ENCODE measurements at places on chromosomes 16 and 17.
A peak's percentile ranks its signal among the peaks of the same experiment; 100 is the strongest.

DNA sequence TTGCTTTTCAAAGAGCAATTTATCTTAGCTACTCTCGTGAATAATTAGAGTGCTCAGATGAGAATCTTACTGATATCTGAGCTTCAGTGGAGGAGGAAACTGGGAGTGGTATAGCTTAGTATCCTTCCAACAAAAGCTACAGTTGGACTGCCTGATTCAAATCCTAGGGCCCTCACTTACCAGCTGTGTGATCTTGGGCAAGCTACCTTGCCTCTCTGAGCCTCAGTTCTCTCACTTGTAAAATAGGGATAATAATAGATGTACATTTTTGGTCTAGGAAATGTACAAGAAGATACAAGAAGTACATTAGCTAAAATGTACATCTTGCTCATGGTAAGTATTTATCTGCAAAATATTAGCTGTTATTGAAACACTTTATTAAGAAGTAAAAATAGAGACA is 502.0 kb downstream of the HAPSTR1 start:
- DNase-seq, result no peak

DNA sequence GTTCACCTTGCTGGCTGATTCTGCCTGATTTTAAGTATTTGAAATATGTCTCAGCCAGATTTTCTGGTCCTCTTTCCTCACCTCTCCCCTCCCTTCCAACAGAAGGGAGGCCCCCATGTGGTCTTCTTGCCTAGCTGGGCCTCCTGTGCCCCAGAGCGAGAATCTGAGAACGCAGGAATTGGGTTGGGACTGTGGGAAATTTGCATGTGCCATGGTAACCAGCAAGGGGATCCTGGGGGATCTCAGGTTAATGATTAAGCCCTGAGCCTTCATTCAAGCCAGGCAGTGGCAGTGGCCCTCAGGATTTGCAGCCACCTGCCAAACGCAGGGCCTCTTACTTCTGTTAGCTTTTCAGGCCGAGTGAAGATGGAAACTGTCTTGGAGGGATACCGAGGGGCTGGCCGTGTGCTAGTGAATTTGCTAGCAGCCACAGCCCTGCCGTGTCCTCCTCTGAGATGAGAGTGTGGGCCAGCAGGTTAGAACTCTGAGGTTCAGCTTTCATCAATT is 40.2 kb downstream of the KSR1 start:
- DNase-seq, result no peak

- peak; percentile 12 for DNase-seq
Measured at GRCh38 chr17:1398931-1399678, 917 bp downstream of the YWHAE start.

DNA sequence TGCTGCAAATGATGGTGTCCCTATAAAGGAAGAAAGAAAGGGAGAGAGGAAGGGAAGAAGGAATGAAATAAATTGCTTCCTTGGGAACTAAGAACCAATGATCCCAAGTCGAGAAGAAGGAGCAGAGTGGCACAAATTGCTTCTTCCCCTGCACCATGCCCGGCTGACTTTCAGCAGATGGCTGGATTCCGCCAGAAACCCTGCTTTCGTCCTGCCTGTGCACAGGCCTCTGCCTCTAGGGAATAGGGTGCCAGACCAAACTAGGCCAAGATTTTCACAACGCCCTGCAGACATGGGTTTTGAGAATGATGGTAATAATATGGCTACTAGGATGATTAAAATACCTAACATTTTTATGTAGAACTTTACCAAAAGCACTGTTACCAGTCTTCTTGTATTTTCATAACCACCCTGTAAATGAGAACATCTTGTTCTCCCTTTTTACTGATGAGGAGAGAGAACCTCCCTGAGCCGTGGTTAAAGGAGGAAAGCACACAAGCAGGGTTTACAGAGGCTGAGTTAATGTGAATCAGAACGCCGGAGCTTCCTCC is 122.1 kb upstream of the HSBP1 start:
- no peak for DNase-seq

DNA sequence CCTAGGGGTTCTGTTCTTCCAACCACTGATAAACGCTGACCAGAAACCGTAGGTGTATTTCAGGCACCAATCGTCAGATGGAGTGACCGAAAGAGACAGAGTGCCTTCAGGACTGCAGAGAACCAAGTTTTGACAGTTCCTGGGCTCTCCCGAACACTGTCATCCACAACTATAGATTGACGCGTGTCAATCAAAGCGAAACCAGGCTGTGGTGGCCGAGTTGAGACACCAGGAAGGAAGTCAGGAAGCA is 11.9 kb upstream of the AURKB start:
- peak; percentile 71 for DNase-seq

- DNase-seq, result peak; percentile 36
Measured at GRCh38 chr17:80477647-80478478, 1.5 kb upstream of the NPTX1 start.

GRCh38 chr17:71633391-71633849 is 487.4 kb upstream of the SOX9 start:
- DNase-seq, result no peak

- no peak for DNase-seq
Measured at GRCh38 chr17:6355196-6355595, 79.7 kb downstream of the AIPL1 start.

GRCh38 chr16:24482681-24483202 is 56.6 kb upstream of the RBBP6 start:
- DNase-seq, result no peak

DNA sequence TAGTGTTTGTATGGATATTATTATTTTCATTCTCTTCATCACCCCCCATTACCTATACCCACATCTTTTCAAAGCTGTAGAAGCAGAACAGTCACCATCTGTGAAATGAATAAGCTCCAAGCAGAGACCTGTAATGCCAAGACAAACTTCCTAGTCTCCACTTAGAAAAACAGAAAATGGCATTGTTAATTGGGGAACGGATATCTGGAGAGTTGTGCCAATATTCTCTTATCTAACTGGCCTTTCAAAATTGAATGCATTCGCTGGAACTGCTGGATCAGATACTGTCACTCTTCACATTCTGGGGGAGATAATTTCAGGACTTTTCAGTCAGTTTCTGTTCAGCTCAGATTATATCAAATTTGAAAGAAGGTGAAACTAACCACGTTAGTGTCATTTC is 464.4 kb upstream of the GOT2 start:
- no peak for DNase-seq

GRCh38 chr16:24523569-24523968 is 15.8 kb upstream of the RBBP6 start:
- no peak for DNase-seq

- peak; percentile 1 for DNase-seq
Measured at GRCh38 chr17:32772453-32773025, 104.4 kb downstream of the MYO1D start.

DNA sequence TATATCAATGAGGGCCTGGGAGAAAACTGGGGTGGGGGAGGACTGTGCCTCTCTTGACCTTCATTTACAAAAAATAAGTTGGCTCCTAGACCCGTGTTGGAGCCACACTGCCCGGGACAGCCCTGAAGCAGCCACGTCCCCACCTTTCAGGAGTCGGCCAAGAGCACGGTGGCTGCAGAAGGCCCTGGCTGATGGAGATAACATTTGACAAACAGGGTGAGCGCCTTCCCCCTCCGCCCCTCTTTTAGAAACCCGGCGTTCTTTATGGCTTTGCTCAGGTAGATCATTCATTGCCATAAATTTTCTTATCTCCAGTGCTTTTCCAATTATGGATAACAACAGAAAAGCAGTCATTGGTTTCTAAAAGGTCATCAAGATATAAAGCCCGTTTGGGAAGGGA is 398.1 kb upstream of the TNRC6C start:
- no peak for DNase-seq

DNA sequence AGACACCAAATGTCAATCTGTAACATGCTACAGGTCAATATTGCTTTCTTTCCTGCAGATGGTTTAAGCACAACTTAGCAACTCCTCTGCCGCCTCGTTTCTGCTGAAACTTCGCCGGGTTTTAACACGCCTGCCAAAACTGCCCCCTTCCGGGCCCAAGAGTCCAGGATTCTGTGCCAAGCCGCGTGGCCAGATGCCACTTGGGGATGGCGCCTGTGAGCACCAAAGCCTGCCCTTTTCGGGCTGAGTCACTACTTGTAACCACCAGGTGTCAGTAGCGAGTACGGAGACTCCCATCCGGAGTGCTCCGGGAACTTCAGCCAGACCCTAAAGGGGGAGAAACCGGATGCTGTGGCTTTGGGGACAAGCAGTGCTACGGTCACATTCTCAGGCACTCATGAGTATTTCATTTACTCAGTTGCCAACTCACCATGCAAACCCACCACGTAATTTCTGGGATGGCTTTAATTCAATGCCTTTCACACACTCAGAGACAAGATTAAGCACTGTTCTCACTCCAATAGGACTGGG is 7.8 kb downstream of the PMP22 start:
- DNase-seq, result peak; percentile 56

GRCh38 chr16:8959921-8960787 is 3.6 kb downstream of the USP7 start:
- DNase-seq, result no peak

DNA sequence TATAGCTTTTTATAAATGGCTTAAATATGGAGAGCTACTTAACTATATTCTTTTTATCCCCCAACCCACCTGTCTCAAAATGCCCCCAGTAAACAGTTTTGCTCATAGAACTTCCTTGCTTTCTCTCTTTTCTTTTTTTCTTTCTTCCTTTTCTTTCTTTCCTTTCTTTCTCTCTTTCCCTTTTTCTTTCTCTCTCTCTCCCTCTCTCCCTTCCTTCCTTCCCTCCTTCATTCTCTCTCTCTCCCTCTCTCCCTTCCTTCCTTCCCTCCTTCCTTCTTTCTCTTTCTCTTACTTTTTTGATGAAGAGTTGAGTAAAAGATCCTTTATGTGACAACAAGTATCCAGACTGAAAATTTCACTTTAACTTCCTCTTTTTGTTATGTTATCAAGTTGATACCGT is 48.2 kb downstream of the KCNJ2 start:
- no peak for DNase-seq

DNA sequence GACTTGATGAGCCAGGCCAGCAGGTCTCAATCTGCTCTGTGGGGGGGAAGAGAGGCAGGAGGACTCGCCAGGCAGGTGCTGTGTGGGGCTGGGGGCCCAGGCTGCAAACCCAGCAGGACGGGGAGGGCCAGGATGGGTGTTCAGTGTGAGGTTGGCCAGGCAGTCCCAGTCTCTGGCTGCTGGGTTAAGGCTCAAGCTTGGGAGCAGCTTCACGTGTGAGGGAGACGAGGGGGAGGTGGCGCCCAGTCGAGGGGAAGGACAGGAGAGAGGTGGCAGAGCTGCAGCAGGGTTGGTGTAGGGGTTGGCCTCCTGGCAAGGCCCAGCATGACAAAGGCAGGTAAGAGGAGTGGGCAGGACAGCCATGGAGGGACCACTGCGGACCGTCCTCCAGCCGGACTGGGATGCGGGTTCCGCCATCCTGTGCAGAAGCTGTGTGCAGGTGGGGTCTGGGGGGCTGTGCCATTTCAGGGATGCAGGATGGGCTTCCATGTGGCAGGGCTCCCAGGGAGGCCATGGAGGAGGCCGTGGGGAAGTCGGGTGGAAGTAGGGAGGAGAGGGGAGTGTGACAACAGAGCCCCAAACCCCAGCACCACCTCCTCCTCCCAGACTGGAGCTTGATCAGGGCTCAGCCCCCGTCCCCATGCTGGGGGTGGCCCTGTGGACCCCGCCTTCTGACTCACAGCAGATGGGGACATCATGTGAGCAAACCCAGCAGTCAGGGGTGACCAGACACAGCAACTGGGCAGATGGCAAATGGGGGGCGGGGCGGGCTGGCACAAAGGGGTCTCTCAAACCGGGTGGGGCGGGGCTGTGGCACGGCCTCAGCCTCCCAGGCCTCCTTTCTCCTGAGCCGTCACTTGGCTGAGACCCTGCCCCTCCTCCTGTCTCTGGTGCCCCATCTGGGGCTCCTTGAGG is 2.8 kb downstream of the ADGRG1 start:
- DNase-seq, result no peak

DNA sequence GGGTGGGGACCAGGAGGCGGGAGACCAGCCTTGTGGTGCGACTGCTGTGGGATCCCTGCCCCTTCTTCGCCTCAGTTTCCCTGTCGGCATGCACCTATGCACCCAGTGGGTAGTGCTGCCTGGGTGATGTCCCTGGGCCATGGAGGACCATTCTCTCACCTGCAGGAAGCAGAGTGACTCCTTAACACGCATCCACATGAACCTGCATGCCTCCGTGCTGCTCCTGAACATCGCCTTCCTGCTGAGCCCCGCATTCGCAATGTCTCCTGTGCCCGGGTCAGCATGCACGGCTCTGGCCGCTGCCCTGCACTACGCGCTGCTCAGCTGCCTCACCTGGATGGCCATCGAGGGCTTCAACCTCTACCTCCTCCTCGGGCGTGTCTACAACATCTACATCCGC is 25.2 kb downstream of the ADGRG5 start:
- DNase-seq, result no peak

DNA sequence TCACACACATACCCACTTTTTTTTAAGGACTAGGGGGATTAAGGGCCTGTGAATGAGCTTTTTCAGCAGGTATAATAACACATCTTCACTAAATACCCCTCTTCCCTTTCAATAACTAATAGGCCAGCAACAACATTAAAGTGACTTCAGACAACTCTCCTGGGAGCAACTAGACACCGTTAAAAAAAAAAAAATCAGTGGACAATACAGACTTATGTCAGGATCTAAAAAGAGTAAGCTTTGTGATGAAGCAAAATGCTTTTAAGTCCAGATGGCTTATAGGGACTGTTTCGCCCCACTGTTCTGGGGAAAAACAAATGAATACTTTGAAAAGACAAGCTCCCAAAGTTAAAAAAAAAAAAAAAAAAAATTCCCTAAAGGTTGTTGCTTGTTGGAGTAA is 29.0 kb downstream of the SPAG9 start:
- DNase-seq, result no peak

- DNase-seq, result no peak
Measured at GRCh38 chr17:40415390-40415789, 2.3 kb downstream of the TOP2A start.

DNA sequence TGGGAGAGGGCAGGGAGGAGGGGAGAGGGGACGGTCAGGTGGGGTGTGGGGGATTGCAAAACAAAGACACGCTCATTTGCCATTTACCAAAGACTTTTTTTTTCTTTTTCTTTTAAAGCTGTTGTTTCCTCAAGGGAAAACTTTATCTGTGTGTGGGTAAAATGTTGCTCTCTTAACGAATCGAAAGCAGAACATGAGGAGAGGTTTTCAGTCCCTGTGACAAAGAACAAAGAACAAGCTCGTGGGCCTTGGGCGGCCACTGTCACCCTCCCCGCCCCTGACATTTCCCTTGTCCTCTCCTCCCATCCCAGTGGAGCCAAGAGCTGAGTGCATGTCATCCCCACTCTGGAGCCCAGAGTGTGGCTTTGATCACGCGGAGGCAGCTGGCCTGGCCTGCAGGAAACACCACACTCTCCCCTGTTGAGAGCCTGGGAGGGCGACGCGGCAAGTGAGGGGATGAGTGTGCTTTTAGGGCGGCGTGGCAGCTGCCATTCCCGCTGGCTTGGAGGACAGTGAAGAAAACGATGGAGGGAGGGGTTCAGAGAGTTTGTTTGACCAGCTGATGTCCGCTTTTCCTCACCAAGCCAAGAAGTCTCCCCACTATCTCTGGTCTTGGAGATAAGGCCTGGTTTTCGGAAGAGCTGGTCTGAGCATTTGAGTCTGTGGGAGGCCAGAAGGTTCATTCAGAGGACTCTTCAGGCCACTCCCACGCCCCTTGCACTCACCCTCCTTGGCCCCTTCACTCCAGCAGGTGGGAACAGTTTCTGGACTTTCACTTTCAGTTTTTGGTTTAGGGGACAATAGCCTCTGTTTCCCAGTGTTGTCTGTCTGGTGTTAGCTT is 11.4 kb downstream of the CCR7 start:
- DNase-seq, result no peak

- no peak for DNase-seq
Measured at GRCh38 chr17:8776881-8777280, 18.5 kb upstream of the SPDYE4 start.
